ENCODE measurements at places on chromosomes 6 and 20.

GRCh38 chr20:57390604-57391438 is at the start of gene RBM38:
TSS of gene RBM38 (plus strand) at chr20:57391396. CDS start at chr20:57391582, 186 bp downstream.
- peak; percentile 62 for DNase-seq

DNA sequence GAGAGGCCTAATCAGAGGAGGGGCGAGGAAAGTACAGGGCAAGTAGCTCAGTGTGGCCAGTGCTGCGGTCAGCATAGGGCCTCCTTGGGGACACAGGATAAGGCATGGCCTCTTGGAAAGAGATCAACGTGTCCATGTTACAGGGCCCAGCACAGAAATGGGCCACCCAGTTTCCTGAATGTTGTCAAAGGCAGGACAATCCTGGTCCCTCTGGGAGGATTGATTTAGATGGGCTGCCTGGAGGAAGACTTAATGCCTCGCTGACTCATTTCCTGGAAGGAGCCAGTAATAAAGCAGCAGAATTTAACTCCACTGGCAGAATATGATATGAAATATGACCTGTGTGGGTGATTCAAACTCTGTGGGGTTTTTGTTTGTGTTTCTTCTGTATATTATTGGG is 16.6 kb downstream of the DDO start:
- DNase-seq: no peak

- DNase-seq: no peak
Observed at GRCh38 chr6:102902471-102902870, 1509.0 kb downstream of the GRIK2 start.

- no peak for DNase-seq
Observed at GRCh38 chr6:77401231-77401630, 62.1 kb downstream of the HTR1B start.

GRCh38 chr6:140382355-140382754 is 1007.9 kb upstream of the CITED2 start:
- DNase-seq: no peak

- no peak for DNase-seq
Observed at GRCh38 chr6:161835500-161836215, 561.8 kb upstream of the AGPAT4 start.

DNA sequence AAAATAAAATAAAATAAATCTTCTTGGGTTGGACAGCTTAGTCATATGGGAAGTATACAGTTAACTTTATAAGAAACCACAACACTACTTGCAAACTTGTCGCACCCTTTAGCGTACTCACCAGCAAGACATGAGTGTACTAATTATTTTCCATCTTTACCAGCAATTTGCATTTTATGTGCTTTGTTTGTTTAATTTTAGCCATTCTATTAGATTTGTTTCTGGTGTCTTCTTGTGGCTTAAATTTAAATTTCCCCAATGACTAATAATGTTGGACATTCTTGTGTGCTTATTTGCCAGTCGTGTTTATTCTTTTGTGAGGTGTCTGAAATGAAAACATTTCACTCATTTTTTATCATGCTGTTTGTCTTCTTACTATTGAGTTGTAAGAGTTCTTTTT is 1172.2 kb upstream of the CITED2 start:
- DNase-seq: no peak

GRCh38 chr6:20770773-20771172 is 236.5 kb downstream of the CDKAL1 start:
- no peak for DNase-seq

- DNase-seq: no peak
Observed at GRCh38 chr20:22557403-22558276, 26.7 kb downstream of the FOXA2 start.

GRCh38 chr20:44034451-44034850 is 119.8 kb downstream of the TOX2 start:
- DNase-seq: no peak

DNA sequence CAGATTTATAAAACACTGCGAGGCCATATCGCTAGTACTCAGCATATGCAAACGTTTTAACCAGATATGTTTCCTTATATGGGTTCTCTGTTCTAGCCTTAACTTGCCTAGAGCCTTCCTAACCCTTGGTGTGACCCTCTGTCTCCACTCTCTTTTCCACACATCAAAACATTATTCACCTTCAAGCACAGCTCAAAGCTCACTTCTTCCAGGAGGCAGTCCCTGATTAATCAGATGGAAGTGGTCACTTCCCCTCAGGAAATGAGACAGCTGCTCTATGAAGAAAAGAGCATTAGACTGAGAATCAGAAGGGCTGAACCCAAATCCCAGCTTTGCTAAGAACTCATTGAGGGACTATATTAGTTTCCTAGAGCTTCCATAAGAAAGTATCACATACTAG is 39.8 kb upstream of the SLC17A4 start:
- DNase-seq: no peak

- no peak for DNase-seq
Observed at GRCh38 chr6:10481101-10481500, 40.0 kb upstream of the GCNT2 start.

DNA sequence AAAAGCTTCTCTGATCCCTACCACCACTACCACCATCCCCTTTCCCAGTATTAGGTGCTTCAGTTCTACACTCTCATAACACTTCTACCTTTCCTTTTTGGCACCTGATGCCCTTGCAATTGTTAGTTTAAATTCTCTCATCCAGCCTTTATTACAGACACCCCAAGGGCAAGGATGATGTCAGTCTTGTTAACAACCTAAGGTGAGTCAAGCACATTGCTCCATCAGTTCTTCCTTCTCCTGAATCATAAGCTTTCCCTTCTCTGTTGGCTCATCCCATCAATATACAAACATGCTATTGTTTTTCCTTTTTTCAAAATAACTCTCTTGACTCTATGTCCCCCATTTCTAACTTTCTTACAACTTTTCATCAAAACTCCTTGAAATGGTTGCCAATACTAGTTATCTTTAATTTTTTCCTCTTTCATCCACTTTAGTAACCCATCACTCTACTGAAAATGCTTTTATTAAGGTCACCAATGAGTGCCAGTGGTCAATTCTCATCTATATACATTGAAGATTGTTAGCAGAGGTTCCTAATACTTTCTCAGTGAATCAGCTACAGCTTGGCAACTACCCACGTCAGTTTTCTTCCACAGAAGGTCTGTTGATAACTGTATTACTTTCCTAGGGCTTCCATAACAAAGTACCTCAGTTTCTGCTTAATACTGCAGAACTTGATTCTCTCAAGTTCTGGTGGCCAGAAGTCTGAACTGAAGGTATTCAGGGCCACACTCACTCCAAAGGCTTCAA is 97.1 kb upstream of the FLRT3 start:
- DNase-seq: no peak

DNA sequence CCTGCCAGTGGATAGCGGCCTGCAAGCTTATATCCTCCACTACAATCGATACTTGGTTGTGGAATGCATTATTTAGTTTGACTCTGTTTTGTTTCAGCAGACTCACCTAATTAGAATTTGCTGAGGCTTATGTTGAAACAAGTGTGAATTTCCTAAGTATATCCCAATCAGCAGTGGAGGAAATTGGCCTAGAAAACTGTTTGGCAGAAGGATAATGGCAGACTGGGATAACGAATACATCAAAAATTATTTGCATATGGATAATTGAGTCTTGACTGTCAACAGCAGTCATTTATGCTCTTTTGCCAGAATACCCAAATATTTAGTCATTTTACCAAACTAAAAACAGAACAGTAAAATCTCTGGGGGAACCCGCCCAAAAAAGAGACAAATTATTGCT is 261.0 kb downstream of the DOK5 start:
- DNase-seq: no peak

DNA sequence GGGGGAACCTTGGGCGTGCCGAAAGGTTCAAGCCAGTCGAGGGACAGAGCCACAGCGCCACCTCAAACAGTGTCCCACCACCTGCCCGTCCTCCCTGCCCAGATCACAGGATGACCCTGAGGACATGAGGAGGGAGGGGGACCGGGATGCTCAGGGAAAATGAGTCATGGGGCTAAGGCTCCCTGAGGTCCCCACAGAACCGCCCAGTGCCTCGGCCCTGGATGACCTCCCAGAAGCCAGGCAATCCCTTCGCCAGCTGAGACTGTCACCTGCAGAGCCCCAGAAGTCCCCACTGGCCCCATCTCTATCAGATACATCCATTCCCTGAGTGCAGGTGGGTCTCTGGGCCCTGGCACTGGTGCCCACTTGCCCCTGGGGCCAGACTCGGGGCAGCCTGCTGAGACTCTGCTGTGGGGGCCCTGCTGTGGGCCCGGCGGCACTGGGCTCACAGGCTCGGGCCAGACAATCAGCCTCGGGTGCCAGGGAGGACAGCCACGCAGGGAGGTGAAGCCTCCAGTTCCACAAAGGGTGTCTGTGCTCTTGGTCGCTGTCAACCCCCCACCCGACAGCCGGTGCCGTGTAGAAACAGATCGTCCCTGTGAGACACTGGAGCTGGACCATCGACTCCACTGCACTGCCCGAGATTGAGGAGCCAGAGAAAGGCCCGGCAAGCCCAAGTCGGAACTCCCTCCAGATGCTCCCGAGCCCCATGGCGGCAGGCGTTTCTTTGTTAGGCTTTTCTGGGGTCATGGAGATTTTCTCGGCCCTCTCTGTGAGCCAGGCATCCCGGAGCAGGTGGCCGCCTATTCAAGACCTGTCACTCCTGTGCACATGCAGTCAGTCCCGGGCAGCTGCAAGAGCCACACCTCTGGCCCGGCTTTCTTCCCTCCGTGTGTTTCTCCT is 26.1 kb downstream of the PXDC1 start:
- no peak for DNase-seq

DNA sequence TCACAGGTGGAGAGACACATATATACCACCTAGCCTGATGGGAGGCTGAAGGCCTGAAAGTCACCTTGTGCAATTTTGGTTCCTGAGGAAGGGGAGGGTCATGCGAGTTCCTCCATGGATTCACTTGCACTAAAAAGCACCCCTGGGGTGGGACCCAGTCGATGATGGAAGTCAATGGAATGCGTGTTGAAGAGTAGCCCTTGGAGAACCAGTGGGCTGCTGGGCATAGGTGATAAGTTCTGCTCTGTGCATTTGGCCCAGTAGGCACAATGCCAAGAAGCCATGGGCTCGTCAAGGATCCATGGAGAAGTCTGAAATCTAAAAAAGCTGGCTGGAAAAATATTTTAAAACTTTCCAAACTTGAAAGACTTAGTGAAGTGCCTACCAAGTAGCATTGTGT is 18.9 kb upstream of the SCRT2 start:
- no peak for DNase-seq

- no peak for DNase-seq
Observed at GRCh38 chr20:52035977-52036376, 155.6 kb downstream of the ZFP64 start.

DNA sequence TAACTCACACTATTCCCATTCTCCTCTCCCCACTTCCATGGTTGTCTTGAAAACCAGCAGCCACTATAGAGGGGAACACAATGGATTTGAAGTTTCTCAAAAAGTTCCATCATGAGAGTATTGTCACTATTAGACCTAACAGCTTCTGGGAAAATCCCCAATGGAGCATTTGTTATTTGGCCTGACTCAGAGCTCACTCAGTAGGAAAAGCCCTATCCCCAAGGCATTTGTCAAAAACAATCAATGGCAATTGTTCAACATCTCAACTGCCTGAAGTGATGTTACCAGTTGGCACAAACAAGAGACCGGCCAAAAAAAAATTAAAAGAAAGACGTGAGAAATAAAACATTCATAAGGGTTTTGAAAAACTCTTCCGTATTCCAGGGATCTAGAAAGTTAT is 98.8 kb downstream of the MYLK4 start:
- DNase-seq: no peak

- no peak for DNase-seq
Observed at GRCh38 chr6:63063631-63064271, 147.5 kb upstream of the FKBP1C start.

- no peak for DNase-seq
Observed at GRCh38 chr6:36335465-36336207, 1.1 kb downstream of the BNIP5 start.

DNA sequence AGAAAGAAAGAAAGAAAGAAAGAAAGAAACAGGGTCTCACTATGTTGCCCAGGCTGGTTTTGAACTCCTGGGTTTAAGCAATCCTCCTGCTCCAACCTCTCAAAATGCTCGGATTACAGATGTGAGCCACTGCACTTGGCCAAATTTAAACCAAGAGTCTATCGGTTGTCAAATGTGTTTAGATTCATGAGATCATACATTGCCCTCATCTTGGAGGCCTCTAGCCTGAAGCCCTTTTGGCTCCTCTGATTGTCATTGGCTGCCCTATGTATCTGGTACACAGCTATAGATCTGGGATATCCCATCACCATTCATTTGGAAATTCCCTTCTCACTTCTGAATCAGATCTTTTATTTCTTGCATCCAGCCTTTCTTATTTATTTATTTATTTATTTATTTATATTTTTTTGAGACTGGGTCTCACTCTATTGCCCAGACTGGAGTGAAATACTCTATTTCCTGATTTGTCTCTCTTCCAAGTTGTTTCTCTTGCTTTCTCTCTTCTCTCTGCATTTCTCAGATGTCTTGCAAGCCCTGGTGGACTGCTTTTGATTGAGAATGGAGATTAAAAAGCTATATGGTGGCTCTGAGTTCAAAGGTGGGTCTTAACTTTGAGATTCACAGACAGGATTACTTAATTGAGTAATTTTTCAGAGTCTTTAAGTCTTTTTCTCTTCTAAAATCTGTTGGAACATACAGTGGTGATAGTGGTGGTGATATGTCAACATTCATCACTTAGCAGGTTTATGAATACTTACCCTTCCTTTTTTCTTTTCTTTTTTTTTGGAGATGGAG is 121.9 kb downstream of the GJA1 start:
- no peak for DNase-seq

GRCh38 chr6:129787816-129788215 is 73.3 kb downstream of the TMEM244 start:
- no peak for DNase-seq

- DNase-seq: no peak
Observed at GRCh38 chr20:824916-825315, 8.6 kb upstream of the FAM110A start.

GRCh38 chr20:47304287-47304686 is 52.2 kb downstream of the ZMYND8 start:
- no peak for DNase-seq

- no peak for DNase-seq
Observed at GRCh38 chr20:36585410-36586125, 12.2 kb downstream of the TGIF2 start.

GRCh38 chr6:44078827-44079671 is 48.2 kb downstream of the MRPL14 start:
- peak; percentile 70 for DNase-seq

DNA sequence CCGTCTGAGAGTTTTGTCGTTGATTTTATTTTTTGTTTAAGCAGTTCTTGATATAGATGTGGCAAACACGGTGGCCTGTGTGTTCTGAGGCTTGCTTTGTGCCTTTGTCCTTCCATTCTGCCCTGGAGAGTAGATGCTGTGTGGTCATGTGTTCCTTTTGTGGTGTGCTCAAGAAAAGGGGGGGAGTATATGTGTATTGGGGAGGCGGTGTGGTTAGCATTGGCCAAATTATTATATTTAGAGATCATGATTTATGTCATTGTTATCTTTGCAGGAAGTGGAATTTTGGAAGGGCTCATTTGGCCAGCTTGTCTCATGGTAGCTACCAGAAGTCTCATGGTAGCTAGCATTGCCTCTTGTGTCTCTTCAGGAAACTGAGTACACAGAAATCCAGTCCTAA is 16.4 kb downstream of the RREB1 start:
- no peak for DNase-seq

DNA sequence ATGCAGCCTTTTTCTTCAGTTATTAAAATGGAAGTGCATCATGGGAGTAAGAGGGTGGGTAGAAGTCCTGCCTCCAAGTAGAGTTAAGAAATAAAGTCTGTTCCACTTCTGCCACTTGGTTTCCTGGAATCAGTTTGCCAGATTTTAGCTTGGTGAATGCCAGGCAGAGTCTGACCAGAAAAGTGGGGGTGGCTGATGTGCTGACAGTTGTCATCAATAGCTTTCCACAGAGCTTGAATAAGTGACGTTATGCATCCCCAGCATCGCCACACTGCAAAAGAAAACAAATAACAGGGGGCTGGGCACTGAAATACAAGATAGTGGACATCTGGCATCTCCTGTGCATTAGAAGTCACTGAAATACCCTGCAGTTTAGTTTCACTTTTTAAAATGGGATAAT is 30.8 kb upstream of the CEP162 start:
- no peak for DNase-seq
